ENCODE measurements at places on chromosomes 2 and 18.

DNA sequence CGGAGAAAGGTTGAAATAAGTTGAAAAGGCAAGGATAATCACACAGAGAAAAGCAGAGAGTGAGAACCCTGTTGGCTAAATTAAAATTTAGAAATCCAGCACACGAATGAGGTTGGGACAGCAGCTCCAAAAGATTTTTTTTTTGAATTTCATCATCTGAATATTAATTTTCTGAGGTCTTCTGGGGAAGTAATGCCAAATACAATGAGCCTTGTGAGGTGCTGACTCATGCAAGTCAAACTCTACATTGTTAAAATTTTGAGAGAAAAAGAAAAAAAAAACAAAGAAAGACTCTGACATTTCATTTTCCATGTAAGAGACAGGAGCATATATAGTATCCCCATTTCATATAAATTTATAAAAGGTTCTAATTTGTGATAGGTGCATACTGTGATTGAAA is 614.2 kb upstream of the CDH2 start:
- no peak for DNase-seq

GRCh38 chr2:230899287-230899686 is 25.8 kb downstream of the GPR55 start:
- peak; percentile 68 for DNase-seq

- no peak for DNase-seq
Measured at GRCh38 chr2:237200462-237200861, 114.8 kb downstream of the COPS8 start.

DNA sequence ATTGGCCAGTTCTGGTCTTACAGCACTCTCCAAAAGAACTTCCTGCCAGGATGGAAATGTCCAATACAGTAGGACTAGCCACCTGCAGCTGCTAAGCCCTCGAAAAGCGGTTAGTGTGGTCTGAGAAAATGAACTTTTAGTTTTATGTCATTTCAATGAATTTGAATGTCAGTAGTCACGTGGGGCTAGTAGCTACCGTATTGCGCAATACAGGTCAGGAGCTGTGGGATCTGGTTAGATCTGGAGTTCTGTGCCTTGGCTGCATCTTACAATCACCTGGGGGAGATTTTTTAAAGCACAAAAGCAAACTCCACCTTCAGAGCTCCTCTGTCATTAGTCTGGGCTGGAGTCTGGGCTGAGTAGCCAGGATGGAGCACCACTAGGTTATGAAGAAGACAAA is 35.9 kb downstream of the C1QL2 start:
- DNase-seq = no peak

DNA sequence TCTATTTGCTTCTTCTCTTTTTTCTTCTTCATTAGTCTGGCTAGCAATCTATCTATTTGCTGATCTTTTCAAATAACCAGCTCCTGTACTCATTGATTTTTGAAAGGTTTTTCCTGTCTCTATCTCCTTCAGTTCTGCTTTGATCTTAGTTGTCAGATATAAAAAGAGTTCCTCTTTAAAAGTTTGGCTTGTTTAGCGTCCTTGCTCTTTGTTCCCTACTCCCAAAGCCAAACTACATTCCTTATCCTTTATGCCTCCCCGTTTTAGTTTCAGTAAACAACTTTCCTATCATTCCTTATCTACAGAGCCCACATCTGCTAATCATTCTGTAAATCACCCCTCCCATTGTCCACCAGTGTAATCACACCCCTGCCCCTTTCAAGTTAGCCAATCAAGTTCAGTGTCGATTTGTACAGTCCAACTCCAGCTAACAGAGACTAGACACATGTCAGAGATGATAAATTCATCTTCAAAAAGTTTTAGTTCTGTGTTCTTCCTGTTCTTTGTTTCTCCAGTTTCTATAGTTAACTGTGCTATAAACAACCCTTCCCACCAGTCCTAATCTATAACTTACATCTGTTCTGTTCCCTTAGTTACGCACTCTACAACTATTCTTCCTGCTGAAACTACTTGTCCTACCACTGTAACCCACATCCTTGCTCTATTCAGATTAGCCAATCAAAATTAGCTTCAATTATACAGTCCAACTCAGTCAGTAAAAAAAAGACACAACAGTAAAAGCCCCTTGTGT is 44.4 kb downstream of the TFPI start:
- DNase-seq = no peak

DNA sequence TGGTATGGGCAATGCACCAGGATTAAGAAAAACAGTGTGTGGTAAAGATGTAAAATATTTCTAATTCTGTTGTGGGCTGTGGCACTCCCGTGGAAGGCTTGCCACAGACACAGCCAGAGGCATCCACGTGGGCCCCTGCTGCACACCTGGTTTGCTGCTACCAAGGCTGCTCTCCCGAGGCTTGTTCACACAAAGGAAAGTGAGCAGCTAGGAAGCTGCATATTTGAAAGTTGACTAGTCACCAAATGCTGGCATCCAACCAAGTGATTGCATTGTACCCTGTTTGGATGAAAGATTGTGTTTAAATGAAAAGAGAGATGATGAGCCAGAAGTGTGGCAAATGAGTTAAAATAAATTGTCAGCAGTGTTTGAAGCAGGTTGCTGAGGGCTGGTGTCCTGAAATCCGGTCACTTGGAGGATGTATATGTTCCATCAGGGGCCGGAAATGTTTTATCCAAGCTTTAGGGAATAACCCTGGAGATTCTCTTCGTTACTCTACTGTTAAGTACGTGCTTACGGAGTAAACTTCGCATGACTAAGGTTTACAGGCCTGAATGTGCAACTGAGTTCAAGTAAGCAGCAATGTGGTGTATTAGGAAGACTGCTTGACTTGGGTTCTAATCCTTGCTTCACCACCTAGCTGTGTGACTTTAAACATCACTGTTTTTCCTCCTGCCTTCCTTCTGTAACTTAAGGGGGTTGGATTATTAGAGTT is 86.1 kb downstream of the MSH2 start:
- no peak for DNase-seq

GRCh38 chr2:72689579-72690195 is 136.1 kb downstream of the EXOC6B start:
- DNase-seq = no peak

DNA sequence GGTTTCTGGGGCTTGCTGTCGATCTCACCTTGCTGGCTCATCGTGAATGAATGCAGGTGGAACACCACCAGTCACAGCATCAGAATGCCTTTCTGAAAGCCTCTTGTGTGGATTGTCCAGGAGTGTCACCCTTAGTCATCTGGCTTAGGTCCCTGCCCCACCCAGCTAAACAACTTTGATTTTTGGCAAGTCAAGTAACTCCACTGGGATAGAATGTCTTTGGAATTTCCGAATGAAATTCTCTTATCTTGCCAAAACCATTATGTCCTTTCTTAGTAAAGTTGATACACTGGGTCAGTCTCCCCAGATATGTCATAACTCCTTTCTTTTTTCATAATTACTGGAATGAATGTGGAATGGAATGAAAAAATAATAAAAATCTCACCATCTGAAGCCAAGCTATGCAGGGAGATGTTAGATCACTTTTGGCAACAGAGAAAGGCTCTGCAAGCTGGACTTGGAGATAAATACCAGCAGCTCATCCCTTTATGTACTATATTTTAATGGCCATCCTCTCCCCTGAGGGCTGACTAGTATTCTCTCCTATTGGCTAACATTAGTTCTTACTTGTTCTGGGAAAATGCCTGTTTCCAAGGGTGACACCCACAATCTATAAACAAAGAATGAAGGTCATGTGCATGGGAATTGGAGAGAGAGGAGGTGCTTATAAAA is 35.4 kb downstream of the INSIG2 start:
- no peak for DNase-seq
